Naive B cell (primary cell): ENCODE measurements at places on chromosomes 6 and 20.

GRCh38 chr6:31639449-31639861 lies 13.0 kb downstream of the BAG6 start:
- DNase-seq: no peak

DNA sequence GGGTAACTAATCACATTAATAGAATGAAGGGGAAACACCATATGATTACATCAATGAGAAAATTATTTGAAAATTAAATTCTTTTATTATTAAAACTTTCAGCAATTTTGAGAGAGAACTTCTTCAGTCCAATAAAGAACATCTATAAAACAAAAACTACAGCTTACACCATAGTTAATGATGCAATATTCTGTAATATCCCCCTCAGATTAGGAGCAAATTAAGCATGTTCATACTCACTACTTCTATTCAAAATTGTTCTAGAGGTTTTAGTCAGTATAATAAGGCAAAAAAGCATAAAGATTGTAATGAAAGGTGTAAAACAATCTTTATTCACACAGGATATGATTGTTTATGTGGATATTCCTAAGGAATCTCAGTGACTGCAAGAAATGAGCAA lies 465.4 kb downstream of the CD109 start:
- no peak for DNase-seq

DNA sequence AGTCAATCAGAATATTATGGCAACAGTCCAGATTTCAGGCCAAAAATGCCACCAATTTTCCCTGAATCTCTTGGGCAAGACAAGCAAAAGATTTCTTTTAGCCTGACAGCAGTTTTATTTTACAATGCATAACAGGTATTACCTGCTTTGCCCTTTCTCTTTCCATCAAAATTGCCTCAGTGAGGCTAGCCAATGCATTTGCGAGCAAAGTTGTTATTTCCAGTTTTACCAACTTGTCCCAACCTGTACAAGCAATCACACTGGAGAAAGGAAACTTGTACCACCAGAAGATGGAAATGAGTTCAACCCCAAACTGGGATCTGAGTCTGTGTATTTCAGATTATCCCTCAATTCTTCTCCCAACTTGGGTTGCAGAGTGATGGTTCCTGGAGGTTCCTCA lies 279.9 kb upstream of the CDYL start:
- no peak for DNase-seq

DNA sequence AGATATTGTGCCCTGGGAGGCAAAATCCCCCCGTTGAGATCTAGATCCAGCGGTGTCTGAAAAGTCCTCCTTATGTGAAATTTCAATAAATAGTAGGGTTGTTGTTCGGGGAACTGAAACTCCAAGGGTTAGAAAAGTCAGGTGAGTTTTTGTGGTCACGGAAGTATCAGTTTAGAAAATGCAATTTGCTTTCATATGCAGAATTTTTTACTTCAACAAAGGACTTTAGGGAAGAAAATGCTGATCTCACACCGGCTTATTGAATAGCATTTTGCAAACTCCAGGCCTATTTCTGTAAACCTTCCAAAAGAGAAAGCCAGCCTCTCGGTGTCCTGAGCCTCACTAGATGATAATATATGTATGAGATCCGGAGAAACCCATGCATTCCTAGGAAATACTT lies 254.7 kb downstream of the TSHZ2 start:
- DNase-seq: no peak

- DNase-seq: no peak
Measured at GRCh38 chr6:87241304-87241703, 81.1 kb upstream of the SMIM8 start.

GRCh38 chr6:92132457-92132856 lies 1286.9 kb downstream of the EPHA7 start:
- no peak for DNase-seq

- no peak for DNase-seq
Measured at GRCh38 chr6:156910011-156910334, 132.8 kb downstream of the ARID1B start.

DNA sequence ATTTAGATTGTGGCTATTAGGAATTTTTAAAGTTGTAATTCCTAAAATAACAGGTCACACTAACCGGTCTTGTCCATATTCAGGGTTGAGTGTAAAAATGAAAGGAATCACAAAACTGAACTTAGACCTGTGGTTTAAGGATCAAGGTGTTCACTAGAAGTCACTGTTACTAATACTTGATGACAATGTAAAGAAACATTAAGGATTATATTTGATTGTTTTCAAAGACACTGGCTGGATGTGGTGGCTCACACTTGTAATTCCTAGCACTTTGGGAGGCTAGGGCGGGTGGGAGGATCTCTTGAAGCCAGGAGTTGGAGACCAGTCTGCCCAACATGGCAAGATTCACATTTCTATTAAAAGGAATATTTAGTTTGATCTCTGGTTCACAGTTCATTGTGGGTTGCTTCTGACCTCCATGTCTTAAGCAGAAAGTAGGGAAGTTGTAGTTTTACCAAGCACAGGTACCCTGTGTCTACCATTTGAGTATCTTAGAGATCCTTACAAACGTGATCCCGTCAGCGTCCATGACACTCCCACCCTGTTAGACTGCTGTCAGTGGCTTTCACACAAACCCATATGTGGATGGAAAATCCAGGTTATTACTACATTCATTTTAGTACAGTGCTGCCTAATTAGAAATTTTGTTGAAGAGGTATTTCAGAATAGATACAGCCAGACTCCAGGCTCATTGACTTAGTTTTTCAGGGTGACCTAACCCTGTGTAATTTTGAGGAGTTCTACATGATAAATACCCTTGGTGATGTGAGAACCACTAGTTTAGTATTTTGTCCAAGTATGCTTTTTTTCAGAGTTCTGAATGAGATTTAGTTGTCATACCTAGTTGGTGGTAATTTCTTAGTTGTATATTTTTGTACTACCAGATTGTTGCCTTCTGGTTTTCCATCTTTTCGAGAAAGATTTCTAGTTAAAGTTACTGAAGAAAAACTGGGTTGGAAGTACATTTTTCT lies 10.2 kb downstream of the SRSF3 start:
- DNase-seq: no peak

DNA sequence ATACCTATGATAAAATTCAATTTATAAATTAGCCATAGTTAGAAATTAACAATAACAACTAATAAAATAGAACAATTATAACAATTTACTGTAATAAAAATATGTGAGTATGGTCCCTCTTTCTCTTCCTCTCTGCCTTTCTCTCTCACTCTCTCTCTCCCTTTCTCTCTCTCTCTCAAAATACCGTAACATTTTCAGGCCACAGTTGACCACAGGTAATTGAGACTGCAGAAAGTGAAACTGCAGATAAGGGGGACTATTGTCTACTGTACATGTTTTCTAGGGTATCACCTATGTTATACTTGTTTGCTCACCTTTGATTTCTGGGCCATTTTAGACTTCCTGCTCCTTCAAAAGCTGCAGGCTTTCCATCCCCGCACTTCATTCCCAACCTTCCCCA lies 46.8 kb downstream of the LY86 start:
- no peak for DNase-seq
